ENCODE measurements at places on chromosomes 3 and 15.

DNA sequence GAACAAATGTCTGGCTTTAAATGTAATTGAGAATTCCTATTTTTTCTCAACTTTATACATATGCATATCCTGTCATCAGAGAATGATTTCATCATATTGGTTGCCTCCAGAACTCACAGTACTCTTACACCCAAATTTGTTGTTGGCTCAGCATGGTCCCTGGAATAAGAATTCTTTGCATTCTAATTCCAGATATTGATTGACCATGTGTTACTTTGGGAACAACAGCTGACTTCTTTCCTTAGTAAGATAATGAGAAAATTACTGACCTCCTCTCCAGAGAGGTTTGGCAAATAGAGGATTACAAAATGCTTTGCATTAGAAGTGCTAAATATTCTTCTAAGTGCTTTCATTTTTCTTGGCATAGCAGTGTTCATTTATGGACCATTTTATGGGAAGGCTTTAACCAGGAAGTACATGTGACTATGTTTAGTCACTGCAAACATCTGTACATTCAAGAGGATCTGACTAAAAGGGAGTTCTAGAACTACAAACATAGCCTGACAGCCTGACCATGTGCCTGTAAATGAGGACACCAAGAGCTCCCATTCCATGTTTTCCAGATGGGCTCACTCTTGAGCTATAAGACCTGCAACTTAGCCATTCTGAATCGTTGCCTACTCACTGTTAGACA, 391.6 kb upstream of the DPPA4 start:
- DNase-seq: no peak

DNA sequence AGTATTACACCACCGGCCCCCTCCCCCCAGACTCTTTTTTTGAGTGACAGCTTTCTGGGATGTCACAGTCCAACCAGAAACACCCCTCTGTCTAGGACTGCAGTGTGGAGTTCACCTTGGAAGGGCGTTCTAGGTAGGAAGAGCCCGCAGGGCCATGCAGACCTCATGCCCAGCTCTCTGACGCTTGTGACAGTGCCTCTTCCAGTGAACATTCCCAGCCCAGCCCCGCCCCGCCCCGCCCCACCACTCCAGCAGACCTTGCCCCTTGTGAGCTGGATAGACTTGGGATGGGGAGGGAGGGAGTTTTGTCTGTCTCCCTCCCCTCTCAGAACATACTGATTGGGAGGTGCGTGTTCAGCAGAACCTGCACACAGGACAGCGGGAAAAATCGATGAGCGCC, 63.6 kb downstream of the AAGAB start:
- no peak for DNase-seq

GRCh38 chr3:129626744-129627349, 20.4 kb upstream of the PLXND1 start:
- peak; percentile 98 for DNase-seq

GRCh38 chr3:47847260-47847659, 44.3 kb downstream of the DHX30 start:
- no peak for DNase-seq

- no peak for DNase-seq
These were observed 53.1 kb downstream of the FAM81A start for GRCh38 chr15:59491062-59491461.

DNA sequence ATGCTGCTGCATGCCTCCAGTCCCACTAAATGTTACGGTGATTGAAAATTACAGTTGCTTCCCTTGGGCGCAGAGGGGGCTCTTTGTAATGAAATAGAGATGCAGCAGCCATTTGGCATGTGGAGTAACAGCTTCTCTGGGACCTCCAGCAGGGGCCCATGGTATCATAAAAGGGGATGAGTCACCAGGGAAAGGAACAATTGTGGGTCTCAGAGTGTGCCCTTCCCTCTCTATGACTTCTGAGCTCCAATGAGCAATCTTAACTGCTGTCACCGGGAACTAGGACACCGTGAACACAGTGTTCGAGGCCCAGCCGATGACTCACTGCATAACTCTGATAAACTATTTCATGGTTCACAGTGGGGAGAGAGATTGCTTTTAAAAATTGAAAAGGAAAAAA, 164.8 kb upstream of the NUDT16 start:
- peak; percentile 31 for DNase-seq

- DNase-seq: no peak
These were observed 455.3 kb upstream of the NAALADL2 start for GRCh38 chr3:174403831-174404230.

- DNase-seq: no peak
These were observed 107.6 kb downstream of the RBPMS2 start for GRCh38 chr15:64667736-64668161.

GRCh38 chr3:119759962-119760361, 21.9 kb upstream of the NR1I2 start:
- DNase-seq: no peak

- DNase-seq: no peak
These were observed 106.5 kb upstream of the ACP3 start for GRCh38 chr3:132210476-132211346.

DNA sequence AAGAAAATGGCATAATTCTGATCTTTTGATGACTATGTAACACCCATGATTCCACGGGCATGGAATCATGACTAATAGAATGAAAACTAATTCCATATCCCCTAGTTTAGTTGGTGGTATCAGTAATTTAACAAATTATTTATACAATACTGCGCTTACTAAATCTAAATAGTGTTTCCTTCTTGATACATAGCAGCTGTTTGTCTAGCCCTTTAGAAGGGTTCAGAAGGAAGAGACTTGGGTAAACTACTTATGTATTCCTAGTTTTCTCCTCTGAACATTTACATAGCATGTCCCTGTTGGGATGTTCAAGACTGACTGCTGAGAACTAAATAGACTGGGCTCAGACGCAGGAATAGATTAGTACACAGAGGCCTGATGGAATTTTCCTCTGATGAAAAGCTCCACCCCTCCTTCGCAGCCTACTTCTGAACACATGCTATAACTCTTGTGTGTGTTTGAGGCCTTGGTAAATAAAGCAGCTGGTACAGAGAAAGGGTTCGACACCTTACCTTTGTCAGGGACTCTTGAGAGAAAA, 330.6 kb upstream of the LMCD1 start:
- DNase-seq: no peak

DNA sequence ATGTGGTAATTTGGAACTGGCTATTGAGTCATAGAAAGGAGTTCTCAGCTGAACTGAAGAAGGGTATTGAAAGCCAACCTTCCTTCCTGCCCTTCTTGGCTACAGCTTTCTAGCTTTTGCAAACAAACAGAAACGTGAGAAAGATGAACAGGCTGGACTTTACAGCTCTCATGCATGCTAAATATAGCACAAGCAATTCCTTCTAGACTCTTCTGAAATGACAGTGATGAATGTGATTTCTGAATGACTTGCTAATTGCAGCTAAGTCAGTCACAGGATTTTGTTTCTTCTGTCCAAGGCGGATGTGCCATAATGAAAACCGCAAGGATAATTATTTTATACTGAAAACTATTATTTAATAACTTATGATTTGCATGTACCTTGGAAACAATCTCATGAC, 36.3 kb downstream of the BCHE start:
- no peak for DNase-seq

DNA sequence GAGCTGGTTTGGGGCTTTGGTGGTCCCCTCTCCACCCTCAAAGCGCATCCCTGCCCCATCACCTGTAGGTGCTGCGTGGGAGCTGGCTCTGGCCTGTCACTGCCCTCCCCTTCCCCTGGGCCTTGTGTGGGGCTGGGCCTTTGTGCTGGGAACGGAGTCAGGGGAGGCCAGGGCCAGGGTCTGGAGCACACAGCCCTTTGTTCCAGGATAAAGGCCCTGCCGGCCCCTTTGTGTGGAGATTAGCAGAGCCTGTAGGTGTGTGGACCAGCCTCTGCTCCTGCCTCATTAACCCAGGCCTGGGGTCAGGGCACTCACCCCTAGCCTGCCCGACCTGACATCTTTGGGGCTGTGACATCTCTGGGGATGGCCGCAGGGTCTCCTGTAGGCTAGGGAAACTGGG, 8.9 kb downstream of the EPHB3 start:
- no peak for DNase-seq

- no peak for DNase-seq
These were observed 6.7 kb downstream of the CMTM8 start for GRCh38 chr3:32245200-32245599.

DNA sequence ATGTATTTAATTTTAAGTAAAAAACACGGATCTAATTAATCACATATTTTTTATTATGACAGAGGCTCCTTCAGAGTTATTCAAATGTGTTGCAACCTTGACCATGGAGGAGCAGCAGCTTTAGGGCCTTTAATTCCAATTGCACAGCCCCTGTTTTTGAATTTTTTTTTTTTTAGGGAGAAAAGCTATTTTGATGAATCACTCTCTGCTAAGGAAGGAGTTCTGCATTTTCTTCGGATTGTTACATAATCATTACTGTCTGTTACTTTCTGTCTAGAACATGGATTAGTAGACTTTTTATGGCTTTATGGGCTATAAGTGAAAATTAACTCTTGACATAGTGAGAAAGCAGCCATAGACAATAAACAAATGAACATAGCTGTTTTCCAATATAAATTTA, 90.8 kb downstream of the MCTP2 start:
- DNase-seq: no peak

DNA sequence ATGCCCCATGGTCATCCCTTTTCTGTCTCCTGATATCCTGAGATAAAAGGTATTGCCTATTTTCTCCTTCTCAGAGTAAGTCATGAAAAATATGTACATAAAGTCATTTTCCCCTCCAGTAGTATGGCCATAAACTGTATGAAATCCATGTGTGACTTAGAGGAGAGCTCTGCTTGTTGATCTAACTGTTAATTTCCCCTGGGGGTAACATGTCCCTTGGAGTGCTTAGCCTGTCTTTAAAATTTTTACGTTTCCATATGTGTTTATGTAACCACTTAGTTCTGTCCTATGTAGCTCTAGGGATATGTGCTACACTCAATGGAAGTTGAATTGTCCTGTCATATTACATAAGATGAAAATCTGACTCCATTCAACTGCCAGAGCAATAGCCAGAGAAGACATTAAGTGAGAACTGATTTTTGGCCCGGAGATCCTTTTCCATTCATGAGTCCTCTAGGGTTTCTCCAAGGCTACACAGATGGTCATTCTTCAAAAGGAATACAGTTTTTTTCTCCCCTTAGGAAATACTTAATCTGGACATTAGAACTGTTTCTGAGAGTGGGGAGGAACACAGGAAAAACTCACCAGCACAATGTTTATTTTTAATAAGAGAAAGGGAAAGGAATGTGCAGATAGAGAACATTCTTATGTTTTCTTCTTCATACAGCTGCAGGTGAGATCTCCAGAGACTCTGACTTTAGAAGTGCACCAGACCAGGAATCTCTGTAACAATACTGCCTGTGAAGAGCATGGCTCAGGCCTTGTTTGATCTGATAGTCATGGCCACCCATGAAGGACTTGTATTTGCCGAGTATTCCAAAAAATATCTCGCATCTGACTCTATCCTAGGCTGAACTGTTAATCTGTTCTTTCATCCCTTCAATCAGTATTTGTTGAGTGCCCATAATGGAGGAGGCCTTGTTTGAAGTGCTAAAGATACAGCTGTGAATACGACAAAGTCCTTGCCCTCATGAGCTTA, 29.8 kb upstream of the CLRN1 start:
- no peak for DNase-seq

DNA sequence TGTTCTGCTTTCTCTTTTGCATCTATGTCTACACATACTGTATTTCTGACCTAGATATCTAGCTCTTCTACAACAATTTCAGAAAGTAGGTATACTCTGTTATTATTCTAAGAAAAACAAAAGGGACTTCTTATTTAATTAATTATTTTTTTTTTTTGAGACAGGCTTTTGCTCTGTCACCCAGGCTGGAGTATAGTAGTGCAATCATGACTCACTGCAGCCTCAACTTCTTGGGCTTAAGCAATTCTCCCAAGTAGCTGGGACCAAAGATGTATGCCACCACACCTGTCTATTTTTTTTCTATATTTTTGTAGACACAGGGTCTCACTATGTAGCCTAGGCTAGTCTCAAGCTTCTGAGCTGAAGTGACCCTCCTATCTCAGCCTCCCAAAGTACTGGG, 130.6 kb downstream of the MBNL1 start:
- DNase-seq: no peak

DNA sequence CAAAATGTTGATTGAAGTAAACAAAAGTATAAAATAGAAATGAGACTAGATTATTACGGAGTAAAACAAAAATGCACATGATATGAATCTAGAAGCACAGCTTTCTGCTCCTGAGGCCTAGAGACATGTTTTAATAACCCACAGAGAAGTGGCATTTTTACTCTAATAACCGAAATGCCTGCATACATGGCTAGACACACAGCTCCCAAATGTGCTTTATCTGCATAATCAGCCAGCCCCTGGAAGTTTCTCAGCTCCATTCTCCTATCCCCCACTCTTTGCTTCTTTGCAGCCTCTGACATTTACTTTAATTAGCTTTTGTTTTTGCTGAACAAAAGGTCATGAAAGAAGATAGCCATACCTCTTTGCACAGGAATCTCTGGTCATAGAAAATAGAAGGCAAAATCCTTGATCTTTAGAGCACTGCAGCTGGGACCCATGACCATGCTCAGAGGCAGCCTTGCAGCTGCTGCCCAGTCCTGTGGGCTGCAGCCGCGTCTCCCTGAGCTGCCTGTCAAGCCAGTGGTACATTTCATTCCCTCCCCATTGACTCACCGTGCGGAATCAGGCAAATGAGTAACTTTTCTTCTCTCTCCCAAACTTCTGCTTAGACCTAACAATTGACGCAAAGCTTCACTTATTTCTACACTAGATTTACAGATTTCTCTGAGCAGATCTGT, at the start of gene VEPH1:
VEPH1 (minus strand) TSS at position 501 of the 680 bp plus-strand sequence. CDS start 8,067 bp downstream, outside the sequence.
- no peak for DNase-seq

- peak; percentile 85 for DNase-seq
These were observed 166.1 kb downstream of the ZNF621 start for GRCh38 chr3:40690749-40691451.

DNA sequence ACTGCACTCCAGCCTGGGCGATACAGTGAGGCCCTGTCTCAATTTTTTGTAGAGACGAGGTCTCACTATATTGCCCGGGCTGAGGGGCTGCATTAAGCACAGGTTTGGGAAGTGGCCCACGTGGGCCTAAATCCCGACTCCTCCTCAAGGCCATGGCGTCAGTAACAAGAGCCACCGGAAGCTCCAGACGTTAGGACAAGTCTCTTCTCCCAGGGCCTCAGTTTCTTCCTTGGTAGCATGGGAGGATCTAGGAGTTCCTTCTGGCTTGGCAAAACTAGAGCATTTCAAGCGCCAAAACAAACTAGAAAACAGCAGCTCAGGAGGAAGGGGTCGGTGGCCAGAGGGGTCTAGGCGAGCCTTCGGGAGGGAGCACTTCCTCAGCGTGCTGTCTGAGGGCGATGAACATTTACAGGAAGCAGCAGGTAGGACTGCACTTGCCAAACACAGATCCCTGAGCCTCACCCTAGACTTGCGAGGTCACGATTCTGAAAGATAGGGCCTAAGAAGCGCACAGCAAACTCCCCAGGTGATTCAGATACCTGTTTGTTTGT, 536 bp downstream of the SNAPC5 start:
- no peak for DNase-seq

- DNase-seq: no peak
These were observed 172.1 kb downstream of the KLF13 start for GRCh38 chr15:31498756-31499155.

- DNase-seq: no peak
These were observed 965.3 kb downstream of the ROBO1 start for GRCh38 chr3:78802562-78802930.

Data from left ventricle myocardium superior (tissue), 1 donor.